ENCODE measurements at places on chromosomes 6 and 20. TPM values are rescaled to one million over a fixed set of nuclear protein-coding genes. Genes with fewer than 3 reads are reported as not detected.

HTR1B gene
- not detected for total RNA-seq

WASF1 gene
- total RNA-seq = 21.9 TPM

INSM1 gene
- total RNA-seq = not detected

DNA sequence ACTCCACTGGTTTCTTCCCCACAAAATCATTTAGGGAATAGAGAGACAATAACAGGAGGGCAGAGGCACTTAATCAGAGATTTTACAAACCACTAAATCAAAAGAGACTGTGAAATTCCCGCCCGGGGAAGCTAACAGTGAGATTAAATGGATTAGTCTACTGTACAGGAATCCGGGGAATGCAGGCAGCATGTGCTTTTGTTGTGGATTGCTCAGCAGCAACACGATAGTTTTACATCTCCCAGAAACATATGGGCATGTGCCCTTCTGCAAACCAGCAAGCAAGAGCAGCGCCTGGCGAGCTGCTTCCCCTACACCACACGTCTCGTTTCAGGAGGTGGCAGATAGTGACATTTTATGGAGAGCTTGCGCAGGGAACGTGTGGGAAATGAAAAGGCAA, 382.3 kb downstream of the CD83 start:
- peak; percentile 68 for DNase-seq

- DNase-seq = peak; percentile 50
Measured at GRCh38 chr6:161406646-161407045, 132.8 kb upstream of the AGPAT4 start.

- no peak for DNase-seq
Measured at GRCh38 chr20:51338692-51339440, 203.7 kb downstream of the NFATC2 start.

- DNase-seq = no peak
Measured at GRCh38 chr6:28220257-28221133, 4.6 kb upstream of the ZSCAN9 start.

GRCh38 chr20:57622579-57623381, 2.6 kb upstream of the ZBP1 start:
- DNase-seq = peak; percentile 79

- no peak for DNase-seq
Measured at GRCh38 chr6:136945711-136946121, 23.6 kb downstream of the SLC35D3 start.

RSPO3 gene
- 7.7 TPM for total RNA-seq

DNA sequence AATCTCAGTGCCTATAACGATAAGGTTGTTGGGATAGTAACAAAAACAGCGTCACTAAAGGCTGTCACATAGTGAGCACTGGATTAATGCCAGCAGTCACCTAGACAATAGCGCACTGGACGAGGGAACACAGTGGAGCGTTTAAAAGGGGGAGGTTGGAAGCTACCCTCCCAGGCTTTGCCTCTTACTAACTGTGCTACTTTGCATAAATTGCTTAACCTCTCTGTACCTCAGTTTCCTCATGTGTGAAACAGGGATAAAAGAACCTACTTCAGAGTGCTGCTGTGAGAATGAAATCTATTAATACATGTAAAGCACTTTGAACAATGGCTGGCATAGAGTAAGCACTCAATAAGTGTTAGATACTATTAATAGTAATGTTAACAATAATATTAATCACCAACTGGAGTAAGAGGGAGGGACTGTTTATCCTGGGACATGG, 10.5 kb downstream of the BCL2L1 start:
- DNase-seq = peak; percentile 50

GRCh38 chr6:47145212-47145611, 103.1 kb upstream of the ADGRF1 start:
- DNase-seq = no peak

DNA sequence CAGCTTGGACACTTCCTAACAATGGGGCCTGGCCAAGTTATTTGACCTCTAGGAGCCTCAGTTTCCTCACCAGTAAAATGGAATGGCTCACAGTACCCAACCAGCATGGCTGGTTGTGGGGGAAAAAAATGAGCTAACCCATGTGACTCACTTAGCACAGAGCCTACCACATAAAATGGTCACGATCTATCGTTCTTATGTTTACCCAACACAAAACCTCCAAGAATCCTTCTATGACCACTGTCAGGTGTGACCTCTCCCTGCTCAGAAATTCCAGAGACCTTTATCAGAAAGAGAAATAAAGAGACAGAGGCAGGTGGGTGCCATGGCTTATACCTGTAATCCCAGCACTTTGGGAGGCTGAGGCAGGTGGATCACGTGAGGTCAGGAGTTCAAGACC, 39.4 kb downstream of the BPIFB1 start:
- DNase-seq = no peak

ZHX3 gene
- total RNA-seq = 5.9 TPM

GRCh38 chr6:128208851-128209580, 308.2 kb upstream of the THEMIS start:
- no peak for DNase-seq

DNA sequence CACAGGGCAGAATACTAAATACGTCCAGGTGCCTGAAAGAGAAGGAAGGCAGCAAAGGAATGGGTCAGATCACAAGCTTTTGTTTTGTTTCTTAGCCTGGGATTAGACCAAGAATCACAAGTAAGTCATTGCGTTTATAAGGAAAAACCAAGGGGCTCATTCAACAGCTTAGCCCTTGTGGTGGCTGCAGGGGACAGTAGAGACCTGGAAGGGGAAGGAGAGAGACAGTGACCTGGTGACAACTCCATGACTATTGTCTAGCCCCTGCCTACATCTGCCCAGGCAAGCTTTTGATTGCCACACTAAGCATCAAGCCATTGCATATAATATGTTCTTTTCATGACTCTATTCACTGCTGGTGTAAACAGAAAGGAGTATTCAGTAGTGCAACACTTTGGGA, 30.2 kb upstream of the TBC1D7 start:
- no peak for DNase-seq

GRCh38 chr20:51800060-51800871, 2.1 kb downstream of the SALL4 start:
- DNase-seq = peak; percentile 21

- DNase-seq = no peak
Measured at GRCh38 chr6:26299286-26300042, 65.5 kb upstream of the BTN3A2 start.

DNA sequence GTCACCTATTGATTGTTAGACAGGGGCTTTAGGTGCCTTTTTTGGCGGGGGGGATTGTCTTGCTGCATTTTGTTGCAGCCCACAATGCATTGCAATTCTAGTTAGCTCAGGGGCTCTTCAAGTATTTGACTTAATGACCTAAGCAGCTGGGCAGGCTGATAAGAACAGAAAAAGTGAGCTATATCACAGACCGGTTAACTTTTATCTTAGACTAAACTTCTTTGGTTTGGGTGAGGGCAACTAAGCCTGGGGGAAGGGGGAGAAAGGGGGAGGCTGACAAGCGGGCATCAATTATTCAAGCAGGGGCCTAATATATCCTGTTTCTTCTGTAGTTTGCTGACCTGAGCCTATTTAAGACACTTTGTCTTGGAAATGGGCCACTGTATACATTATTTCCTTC, 66.0 kb upstream of the GPR6 start:
- DNase-seq = no peak

GRCh38 chr6:18707714-18708439, 320.7 kb downstream of the RNF144B start:
- DNase-seq = no peak

TNFRSF6B gene
- not detected for total RNA-seq

DNA sequence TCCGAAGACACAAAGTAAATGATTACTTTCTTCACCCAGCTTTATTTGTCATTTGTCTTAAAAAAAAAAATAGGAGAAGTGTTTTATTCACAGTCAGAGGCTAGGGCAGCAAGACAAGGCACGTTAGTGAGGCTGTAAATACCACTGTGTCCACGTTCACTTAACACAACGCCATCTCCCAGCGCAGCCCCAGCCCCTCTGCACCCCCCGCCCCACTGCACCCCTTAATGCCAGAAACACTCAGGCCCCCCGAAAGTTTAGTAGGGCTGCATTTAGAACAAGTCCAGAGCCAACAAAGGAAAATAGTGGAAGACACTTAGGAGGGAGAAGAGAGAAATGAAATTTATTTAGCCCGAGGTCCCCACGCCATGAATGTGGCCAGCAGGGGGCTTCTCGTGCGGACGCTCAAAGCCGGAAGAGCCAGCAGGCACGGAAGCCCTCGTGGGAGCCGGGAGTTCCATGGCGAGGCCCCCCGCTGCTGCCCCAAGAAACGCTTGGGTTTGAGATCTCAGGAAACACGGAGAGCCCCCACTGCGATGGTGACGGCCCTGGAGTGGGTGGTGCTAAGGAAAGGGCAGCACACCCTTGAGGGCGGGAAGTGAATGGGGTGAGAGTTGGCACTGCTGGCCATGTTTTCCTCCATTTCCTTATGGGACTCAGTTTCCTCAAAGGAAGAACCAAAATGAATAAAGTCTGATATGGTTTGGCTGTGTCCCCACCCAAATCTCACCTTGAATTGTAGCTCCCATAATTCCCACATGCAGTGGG, 50.2 kb downstream of the IYD start:
- peak; percentile 31 for DNase-seq

DNA sequence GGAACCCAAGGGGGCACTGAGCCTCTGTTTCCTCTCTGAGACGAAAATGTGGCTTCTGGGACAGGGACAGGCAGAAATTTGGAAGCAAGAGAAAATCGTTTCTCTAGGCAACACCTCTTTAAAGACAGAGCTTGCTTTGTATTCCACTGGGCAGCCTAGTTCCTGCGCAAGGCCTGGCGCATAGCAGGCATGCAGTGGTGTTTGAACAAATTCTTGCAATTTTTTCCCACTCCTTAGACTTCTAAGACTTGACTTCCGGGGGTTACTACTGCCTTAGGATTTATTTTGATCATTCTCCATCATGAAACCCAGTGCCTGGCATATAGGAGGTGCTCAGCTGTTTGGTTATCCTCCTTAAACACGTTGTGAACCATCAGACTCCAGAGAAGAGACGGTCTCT, 249.0 kb upstream of the KCNG1 start:
- DNase-seq = no peak

TXLNB gene
- total RNA-seq = not detected

TULP4 gene
- total RNA-seq = 36.0 TPM

SLC32A1 gene
- total RNA-seq = not detected

DNA sequence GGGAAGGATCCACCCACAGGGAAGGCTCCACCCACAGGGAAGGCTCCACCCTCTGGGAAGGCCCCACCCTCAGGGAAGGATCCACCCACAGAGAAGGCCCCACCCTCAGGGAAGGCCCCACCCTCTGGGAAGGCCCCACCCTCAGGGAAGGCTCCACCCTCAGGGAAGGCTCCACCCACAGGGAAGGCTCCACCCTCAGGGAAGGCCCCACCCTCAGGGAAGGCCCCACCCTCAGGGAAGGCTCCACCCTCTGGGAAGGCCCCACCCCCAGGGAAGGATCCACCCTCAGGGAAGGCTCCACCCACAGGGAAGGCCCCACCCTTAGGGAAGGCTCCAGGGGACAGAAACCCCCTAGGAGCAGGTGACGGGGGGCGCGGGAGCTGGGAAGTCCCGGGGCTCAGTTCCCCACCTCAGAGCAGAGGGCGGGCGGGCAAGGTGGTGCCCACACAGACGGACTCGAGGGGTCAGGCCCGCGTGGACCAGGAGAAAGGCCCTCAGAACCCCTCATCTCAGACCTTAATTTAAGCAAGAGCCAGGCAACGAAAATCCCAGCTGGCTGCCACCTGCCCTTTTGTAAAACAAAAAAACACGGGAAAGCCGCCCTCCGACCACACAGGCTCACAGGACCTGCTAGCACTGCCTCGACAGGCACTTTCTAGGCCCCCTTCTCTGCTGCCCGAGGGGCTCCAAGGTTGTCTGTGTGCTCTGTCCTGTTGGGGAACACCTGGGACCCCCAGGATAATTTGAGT, 39.7 kb downstream of the KCNQ2 start:
- peak; percentile 71 for DNase-seq

- DNase-seq = no peak
Measured at GRCh38 chr6:52303178-52303577, 18.6 kb upstream of the MCM3 start.

DNA sequence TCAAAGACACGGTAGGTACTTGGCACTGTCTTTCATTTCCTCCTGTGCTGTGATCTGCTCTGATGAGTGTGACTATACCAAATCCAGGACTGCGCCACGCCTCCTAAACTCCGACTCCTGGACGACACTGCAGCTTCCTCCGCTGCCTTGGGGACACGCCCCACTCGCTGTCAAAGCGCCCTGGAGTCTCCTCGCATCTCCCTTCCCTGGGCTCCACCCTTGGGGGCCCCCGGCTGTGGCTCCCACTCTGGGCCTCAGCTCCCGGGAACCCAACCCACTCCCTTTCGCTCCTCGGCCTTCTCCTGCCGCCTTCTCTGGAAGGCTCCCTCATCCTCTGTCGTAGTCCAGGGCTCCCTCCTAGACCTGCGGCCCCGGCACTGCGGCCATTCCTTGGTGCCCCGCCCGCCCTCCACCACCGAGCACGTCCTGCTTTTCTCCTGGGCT, 61.2 kb downstream of the RSPH3 start:
- DNase-seq = no peak

DNA sequence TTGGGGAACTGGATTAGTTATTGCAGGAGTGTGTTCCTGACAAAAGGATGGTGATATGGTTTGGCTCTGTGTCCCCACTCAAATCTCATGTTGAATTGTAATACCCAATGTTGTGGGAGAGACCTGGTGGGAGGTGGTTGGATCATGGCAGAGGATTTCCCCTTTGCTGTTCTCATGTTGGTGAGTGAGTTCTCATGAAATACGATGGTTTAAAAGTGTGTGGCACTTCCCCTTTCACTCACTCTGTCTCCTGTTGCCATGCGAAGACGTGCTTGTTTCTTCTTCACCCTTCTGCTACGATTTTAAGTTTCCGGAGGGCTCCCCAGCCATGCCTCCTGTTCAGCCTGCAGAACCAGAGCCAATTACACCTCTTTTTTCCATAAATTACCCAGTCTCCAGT, 16.2 kb upstream of the TREM1 start:
- no peak for DNase-seq

DNA sequence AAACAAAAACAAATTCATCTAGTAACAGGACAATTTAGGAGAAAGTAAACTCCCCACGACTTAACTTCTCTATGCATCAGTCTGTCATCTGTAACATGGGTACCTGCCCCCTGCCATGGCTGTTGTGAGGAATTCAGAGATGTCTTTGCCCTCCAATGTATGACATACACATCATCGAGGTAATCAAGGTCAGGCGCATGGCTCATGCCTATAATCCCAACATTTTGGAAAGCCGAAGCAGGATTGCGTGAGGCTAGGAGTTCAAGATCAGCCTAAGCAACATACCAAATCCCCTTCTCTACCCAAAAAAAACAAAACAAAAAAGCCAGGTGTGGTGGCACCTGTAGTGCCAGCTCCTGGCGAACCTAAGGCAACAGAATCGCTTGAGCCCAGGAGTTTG, 9.0 kb downstream of the EEF1A1 start:
- DNase-seq = no peak

PRL gene
- total RNA-seq = not detected

SUMO4 gene
- total RNA-seq = not detected

CYP39A1 gene
- total RNA-seq = 0.95 TPM

- no peak for DNase-seq
Measured at GRCh38 chr20:34998331-34998950, 42.8 kb downstream of the MYH7B start.

- DNase-seq = peak; percentile 80
Measured at GRCh38 chr6:28944412-28944865, 20.7 kb upstream of the TRIM27 start.

MTG2 gene
- total RNA-seq = 31.6 TPM

NNAT gene
- total RNA-seq = not detected

Data from Caki2 (cell line).